SK-N-SH treated with all-trans-retinoic acid at 6 μM for 48 hours (cell line): ENCODE measurements at places on chromosomes 3 and 15.

- no peak; the same call in 2 of the 3 replicates for ATAC-seq
Measured at GRCh38 chr15:66647358-66647757, 54.7 kb upstream of the SMAD6 start.

DNA sequence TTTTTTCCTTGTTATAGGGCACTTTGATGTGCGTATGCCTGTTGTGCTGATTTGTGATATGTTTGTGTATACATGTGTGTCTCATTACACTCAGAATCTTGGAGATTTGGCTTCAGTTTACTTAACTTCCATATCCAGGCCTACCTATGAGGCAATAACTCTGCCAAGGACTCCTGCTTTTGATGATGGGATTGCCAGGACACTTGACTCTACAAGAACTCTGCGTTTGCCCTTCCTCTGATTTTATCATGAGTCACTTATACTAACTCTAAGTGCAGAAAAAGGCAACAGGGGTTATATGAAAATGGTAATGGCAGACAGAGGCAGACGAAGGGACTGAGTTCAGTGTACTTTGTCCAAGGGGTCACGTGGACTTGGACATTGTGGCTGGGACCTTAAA is 33.6 kb downstream of the MCTP2 start:
- ATAC-seq = no peak

DNA sequence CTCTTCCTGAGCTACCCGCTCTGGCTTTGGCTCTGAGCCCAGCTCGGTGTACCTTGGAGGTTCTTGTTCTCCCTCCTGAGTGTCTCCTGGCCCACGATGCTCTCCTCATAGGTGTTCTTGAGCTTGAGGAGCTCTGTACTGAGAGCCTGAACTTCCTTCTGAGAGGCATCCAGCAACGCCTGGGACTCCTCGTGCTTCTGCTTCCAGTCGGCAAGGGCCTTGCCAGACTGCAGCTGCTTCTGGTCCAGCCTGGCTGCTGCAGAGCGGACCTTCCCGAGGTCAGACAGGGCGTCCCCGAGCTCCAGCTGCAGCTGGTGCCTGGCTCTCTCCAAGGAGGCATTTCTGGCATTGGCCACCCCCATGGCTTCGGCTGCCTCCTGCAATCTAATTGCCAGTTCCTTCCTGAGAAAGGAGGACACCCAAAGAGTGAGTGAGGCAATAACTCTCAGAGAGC is 99.8 kb downstream of the MYH15 start:
- no peak for ATAC-seq

DNA sequence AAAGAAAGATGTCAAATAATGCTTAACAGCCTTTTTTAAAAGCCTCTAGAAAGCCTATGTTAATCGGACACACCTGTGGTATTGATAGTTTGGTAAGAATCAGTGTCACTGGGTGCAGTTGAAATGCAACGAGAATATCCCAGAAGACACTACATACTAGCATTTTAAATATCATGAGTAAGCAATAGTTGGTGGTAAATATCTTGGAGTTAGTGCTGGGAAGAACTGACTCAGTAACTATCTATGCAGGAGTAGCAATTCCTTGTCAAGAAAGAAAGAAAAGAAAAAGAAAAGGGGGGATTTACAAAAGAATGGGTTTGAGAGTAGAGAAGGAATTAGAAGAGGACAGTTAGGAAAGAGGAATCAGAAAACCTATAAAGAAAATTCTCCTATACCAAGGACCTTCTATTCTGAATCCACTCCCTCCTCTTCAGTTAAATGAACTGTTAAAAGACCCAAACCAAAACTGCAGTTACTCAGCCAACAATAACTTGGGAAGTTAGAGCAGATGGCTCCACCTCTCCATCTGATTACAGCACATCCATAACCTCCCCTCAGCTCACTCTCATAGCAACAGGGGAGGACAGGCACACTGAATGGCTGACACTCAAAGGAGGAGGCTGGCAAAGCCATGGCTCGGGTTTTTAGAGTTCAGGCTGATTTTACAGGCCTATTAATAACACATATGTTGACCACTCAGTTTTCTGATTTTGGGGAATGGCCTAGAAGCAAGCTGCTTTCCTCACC is 207.6 kb upstream of the MDFIC2 start:
- no peak for ATAC-seq

DNA sequence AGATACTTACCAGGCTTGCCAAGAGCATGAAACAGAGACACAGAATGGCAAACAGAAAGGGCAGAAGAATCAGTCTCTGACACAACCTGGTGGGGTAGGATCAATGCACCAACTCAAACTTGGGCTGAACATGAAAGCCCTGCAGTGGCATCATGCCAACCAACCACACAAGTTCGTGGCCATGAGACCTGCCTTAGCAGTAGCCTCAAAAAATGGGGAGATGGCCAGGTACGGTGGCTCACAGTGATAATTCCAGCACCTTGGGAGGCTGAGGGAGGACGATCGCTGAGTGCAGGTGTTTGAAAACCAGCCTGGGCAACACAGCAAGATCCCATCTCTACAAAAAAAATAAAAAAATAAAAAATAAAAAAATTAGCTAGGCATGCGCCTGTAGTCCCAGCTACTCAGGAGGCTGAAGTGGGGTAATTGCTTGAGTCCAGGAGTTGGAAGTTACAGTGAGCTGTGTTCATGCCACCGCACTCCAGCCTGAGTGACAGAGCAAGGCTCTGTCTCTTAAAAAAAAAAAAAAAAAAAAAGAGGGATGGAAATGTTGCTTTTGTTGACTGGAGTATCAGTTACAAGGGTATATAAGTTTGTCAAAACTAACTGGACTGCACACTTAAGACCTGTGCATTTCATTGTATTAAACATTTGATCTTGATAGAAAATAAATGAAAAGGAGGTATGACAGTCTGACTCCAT is 93.4 kb downstream of the XXYLT1 start:
- ATAC-seq = no peak

DNA sequence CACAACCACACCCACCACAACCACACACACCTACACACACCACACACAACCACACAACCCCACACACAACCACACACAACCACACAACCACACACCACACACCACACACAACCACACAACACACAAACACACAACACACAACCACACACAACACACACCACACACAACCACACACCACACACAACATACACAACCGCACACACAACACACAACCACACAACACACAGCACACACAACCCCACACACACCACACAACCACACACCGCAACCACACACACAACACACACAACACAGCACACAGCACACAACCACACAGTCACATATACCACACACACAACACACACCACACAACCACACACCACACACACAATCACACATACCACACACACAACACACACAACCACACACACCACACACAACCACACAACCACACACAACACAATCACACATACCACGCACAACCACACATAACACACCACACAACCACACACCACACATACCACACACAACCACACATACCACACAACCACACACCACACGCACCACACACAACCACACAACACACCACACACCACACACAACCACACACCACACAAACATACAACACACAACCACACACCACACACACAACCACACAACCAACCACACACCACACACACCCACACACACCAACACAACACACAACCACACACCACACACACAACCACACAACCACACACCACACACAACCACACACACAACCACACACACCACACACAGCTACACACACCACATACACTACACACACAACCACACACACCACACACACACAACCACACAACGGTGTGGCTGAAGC is 23.7 kb downstream of the CPN2 start:
- no peak for ATAC-seq

- no peak for ATAC-seq
Measured at GRCh38 chr3:144257381-144257780, 285.8 kb downstream of the DIPK2A start.

GRCh38 chr15:73617301-73617831 is 15.8 kb downstream of the NPTN start:
- peak; percentile 27; the same call in 2 of the 3 replicates for ATAC-seq

DNA sequence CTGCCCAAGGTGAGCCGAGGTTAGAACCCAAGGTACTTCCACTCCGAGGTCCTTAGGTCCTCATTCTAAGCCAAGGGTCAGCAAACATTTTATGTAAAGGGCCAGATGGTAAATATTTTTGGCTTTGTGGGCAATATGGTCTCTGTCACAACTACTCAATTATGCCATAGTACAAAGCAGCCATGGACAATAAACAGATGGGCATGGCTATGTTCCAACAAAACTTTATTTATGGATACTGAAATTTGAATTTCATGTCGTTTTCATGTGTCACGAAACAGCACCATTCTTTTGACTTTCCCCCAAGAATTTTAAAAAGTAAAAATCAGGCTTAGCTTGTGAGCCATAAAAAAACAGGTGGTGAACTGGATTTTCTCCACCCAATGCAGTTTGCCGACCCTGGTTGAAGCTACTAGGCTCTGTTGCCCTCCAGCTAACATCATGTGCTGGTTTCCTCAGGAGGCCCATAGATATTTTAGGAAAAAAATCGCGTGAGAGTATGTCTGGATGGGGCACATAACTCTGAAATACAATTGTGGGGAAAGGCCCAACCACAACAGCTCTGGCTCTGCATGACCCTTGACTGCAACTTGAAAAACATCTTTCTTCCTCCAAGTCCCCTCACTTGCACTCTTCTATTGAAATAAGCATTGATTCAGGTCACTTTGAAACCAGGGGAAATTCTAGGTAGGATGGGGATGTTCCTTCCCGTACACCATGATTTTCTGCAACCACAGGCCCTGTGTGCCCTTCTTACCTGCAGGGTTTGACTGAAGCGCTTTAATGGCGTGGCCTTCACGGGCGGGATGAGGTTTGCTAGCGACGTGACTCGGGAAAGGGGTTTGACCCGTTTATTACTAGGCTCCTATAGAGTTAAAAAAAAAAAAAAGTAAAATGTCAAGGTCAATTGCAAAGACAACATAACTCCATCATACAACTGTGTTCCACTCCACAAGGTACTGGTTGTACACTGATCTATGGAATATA is 28.5 kb downstream of the ARHGEF3 start:
- ATAC-seq = peak; percentile 32; the same call in 2 of the 3 replicates

DNA sequence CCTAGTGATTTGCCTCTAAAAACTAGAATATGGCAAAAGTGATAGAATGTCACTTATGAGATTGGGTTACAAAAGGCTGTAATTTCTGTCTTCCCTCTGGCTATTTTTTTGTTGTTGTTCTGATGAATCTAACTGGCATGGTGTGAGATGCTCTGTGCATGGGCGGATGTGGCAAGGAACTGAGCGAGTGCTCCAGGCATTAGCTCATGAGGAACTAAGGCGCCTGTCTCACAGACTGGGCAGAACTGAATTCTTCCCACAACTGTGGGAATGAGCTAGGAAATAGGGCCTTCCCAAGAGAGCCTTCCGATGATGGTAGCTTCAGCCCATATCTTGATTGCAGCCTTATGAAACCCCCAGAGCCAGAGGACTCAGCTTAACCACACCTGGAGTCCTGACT is 222.5 kb downstream of the NR2F2 start:
- no peak for ATAC-seq

- ATAC-seq = no peak
Measured at GRCh38 chr3:63886858-63887257, 23.2 kb downstream of the ATXN7 start.

- no peak; the same call in 2 of the 3 replicates for ATAC-seq
Measured at GRCh38 chr3:9217784-9218513, 31.5 kb downstream of the SRGAP3 start.

- ATAC-seq = no peak
Measured at GRCh38 chr3:143811602-143812001, 36.7 kb downstream of the SLC9A9 start.

DNA sequence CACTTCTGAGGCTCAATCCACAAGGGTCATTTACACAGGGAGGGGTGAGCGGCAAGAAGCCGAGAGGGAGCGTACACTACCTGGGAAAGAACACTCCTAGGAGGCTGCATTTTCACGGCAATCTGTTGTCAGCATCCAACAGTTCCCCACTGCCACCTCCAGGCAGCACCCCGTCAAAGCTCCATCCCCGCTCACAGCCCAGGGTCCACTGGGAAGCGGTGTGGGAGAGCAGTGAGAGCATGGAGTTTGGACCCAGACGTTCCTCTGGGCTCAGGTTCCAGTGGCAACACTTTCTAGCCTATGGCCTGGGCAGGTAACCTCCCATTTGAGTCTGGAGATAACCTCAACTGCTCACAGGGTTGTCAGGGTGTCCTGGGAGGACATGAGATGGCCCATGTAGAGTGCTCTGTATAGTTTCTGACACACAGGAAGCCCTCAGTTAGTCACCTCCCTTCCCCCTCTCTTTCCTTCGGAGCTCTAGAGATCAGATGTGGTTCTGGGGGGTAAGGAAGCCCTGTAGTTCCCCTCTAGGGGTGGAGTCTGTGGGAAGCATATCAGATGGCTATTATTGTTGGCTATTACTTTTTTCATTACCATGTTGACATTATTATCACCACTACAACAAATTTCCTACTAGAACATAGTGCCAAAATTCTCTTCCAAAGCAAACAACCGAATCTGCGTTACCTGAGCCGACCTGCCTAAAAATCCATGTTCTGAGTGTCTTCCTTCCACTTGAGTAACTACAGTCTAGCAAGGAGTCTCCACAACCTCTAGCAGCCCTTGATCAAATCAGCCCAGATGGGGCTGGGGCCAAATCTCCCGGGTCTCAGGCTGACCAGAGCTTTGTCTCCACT is 29.1 kb downstream of the RUVBL1 start:
- peak; percentile 13; the same call in 1 of the 3 replicates for ATAC-seq

DNA sequence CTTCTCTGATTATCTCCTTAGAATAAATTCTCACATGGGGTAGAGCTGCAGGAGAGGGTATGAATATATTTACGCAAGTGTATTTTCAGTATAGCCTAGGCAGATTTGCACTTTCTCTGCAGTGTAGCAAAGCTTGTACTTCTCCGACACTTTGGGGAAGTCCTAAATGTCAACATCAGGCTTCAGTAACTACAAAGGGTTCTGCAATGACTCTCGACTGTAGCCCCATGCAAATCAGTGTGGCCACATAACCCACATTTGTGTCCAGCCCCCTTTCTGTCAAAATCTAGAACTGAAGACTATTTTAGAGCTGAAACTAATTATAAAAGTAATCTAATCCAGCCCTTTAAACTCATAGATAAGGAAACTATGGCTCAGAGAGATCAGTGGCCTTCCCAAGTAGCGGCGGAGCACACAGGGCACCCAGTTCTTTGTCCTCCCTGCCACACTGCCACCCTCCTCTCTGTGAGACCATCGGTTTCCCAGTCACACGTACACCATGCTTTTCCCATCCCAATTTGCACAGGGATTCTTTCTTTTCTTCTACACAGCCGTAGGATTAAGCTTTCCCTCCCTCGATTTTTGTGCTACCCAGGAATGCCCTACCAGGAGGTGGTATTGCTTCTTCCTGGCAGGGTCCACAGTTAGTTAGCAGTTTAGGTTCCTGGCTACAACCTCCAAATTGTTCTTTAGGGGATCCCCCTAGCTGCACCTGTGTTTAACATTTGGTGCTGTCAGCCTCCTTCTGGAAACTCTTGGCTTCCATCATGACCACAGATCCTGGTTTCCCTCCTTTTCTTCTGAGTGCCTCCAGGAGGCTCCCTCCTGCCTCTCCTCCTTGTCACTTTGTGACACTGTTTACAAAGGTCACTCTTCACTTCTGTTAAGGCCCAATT is 22.9 kb downstream of the MRAS start:
- ATAC-seq = no peak
